ENCODE measurements at places on chromosomes 5 and 9.

- DNase-seq = no peak
Observed at GRCh38 chr5:148915224-148915817, 88.9 kb downstream of the ADRB2 start.

DNA sequence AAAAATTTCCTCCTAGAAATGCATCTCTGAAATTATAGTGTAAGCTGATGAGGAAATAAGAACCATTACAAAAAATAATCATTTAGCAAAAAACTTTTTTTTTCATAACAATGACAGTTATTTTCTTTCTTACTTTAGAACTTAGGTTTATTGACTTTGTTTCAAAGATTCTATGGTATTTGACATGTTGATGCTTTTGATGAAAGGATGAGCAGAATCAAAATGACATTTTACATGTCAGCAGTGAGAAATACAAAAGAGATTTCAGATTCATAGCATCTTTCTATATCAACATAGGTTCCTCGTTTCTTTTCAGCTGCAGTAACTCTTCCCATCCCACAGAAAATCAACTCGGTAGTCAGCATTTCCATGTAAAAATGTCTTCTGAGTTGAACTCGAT is 1226.6 kb upstream of the C9orf72 start:
- DNase-seq = no peak

DNA sequence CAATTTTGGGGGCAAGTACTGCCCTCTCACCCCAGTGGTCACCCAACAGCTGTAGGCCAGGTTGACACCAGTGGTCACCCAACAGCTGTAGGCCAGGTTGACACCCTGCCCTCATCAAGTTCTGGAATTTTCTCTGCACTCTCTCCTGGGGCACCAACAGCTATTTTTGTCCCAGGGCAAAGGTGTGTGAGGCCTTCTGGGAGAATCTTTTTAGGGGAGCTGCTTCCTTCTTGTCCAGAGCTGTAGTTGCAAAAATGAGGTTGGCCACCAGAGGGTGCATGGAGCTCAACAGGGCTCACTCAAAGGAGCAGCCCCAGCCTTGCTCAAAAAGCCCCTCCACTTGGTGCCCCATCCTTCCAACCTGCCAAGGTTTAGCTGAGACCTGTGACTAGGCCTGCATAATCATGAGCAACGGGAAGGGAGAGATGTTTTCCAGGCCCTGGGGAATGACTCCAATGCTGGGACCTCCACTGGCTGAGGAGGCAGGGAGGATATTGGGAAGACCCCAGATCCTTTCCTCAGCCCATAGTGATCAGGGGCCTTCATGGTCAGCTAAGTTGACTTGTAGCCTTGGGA is 10.6 kb upstream of the P4HA2 start:
- DNase-seq = no peak

- DNase-seq = no peak
Observed at GRCh38 chr5:143413958-143414669, 10.6 kb upstream of the NR3C1 start.

GRCh38 chr5:133406977-133407632 is 205.2 kb downstream of the FSTL4 start:
- DNase-seq = no peak

- no peak for DNase-seq
Observed at GRCh38 chr5:35266276-35266675, 36.0 kb upstream of the PRLR start.

GRCh38 chr9:138072897-138073296 is 195.3 kb downstream of the CACNA1B start:
- DNase-seq = no peak
